CD4-positive, alpha-beta T cell treated with Interleukin-2 at 100 ng/mL for 4 hours (primary cell): ENCODE measurements at places on chromosomes 5 and 9.

DNA sequence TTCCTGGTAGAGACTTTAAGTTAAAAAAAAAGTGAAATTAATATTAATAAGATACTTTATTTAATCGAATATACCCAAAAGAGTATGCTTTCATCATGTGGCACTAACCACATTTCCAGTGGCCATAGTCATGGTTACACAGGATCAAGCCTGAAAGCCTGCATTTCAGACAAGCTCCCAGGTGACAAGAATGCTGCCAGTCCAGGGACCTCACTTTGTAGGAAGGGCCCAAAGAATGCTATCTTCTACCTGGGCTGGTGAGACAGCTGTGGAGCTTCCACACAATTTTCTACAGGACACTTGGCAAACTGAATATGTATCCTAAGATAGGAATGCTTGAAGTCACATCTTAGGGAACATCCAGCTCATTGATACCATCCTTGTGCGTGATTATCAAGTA lies 203.8 kb downstream of the AUH start:
- no peak for DNase-seq

DNA sequence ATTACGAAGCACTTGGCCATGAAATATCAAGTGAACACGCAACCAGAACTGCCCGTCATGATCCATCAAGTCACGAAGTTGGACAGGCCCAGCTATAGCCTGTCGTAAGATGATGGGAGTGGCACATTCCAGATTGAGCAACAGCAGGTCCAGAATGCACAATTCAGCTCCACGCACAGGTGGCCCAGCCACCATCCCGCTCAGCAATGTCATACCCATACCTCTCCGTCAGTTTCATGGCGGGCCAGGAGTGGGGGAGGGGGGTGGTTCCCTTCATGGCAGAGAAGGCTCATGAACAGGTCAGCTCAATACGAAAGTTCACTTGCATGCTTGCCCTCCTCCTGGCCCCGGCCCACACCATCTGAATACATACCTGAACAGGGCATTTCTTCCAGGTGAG lies 34.9 kb downstream of the SMIM23 start:
- no peak for DNase-seq

DNA sequence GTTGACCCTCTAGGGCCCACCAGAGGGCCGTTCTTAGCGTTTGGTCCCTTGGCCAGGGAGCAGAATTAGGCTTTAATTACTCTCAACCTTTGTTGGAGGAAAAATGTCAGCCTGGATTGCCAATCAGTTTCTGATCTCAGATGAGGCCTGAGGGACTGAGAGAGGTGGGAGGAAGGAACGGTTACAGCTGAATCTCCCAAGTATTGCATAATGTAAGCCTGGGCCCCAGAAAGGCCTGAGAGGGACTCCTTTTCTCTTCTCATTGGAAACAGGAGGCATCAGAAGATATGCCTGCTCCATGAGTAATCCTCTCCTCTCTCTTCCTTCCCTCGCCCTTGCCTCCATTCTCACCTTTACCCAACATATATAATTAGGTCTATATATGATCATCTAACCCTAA lies 105.7 kb downstream of the INSYN2B start:
- DNase-seq, result no peak

DNA sequence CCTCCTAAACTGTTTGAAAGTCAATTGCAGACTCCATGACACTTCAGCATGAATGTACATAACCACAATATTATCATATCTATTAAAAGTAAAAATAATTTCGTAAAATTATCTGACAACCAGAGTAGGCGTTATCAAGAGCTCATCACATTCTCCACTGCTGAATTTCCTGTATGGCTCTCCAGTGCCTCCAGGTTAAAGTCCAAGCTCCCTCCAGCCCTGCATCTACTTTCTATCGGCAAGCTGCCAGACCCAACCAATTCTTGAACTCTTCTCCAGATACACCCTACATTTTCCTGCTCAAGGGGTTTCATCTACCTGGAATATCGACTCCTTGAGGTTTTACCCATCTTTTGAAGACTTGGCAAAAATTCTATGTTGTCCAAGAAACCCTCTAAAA lies 74.5 kb upstream of the TBC1D2 start:
- no peak for DNase-seq

GRCh38 chr5:127014573-127014972 lies 15.8 kb downstream of the MARCHF3 start:
- DNase-seq, result no peak

DNA sequence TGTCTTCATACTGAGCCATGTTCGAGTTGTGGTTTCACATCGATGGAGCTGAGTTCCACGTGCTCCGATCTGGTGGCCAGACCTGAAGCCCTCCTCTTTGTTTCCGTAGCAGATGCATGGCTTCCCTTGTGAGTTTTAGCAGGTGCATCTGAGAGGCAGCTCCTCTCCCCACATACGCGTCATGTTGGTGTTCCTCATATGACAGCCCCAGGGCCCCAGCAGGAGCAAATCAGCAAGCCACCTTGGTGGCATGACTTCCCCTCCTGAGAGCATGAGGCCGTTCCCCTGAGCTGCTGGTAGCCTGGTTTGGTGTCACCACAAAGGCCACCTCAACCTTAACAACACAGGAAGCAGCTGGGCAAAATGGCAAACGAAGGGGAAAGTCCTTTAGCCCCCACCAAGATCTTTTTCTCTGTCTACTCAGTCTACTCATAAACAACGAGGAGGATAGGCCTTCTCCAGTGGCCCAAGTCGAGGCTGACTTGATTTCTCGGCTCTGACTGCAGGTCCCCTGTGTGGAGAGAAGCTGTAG lies 5.9 kb downstream of the CYFIP2 start:
- DNase-seq, result peak; percentile 91

GRCh38 chr5:912280-913091 lies 19.8 kb downstream of the TRIP13 start:
- peak; percentile 81 for DNase-seq

DNA sequence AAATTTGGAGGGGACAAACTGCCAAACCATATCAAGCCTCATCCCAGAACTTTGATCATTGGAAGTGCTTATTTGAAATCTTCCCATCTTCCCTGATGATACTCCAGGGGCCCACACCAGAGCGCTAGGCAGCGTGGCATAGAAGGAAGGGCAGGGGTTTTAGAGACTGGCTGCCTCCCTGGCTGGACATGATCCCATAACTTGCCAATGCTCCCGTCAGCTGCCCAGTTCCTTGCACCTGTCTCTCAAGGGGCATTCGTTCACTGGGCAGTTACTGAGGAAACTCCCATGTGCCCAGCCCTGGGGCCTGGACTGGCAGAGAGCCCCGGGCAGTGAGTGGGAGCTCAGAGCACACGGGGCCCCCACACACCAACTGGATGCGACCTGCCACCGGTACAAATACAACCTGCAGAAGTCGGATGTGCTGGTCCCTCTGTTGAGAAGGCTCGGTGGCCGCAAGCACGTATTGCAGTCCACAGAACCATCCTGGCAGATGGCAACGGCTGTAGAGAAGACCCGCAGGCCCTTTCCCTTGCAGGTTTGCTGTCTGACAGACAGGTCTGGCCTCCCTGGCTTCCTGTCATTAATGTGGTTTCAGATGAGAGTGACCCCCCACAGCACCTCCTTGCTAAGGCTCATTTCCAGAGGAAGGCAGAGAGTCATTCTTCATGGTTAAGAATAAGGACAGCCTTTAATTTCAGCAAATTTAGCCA lies 122.4 kb downstream of the MVB12B start:
- no peak for DNase-seq

GRCh38 chr9:134293611-134294152 lies 32.6 kb upstream of the RXRA start:
- no peak for DNase-seq

GRCh38 chr9:121201045-121201737 lies 478 bp downstream of the RAB14 start:
- DNase-seq, result peak; percentile 37

DNA sequence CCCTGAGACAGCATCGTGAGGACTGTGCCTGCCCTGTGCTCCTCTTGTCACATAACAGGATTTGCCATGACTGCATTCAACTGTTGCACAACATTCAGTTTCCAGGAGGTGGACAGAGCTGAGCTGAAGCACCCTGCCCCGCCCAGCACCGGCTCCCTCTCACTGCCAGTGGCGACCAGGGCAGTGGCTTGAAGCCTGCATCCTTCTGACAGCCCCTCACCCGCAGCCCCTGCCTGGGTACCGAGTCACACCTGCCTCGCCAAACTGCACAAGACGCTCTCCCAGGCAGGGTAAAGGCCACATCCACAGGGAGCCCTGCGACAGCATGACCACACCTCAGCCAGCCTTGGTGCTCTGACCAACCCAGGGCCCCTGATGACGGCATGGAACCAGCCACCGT lies 59.9 kb upstream of the ZNF354A start:
- DNase-seq, result no peak

- DNase-seq, result no peak
Observed at GRCh38 chr5:97936231-97936630, 753.2 kb upstream of the RIOK2 start.
